Left ventricle myocardium inferior (tissue), 1 donor: ENCODE measurements at places on chromosomes 7 and 10.

- no peaks in the 10 kb centered on the region for H3K27me3 ChIP-seq
- H3K27ac ChIP-seq: no peak overlapping the region
- H3K4me1 ChIP-seq: peaks cover 18% of the 10 kb centered on the region
- no peak for DNase-seq
- H3K4me3 ChIP-seq: no peak overlapping the region
- H3K36me3 ChIP-seq: peaks cover 5% of the 10 kb centered on the region
Measured at GRCh38 chr10:94288361-94289101, 74.2 kb downstream of the NOC3L start.

- no peak overlapping the region for H3K27ac ChIP-seq
- H3K36me3 ChIP-seq: no peaks in the 10 kb centered on the region
- no peak overlapping the region for H3K4me3 ChIP-seq
- no peaks in the 10 kb centered on the region for H3K4me1 ChIP-seq
- no peak for DNase-seq
Measured at GRCh38 chr7:67398916-67399315, 402.3 kb downstream of the TYW1 start.

GRCh38 chr10:93541402-93542357 lies 24.8 kb upstream of the FFAR4 start:
- peak overlapping the region; percentile 58 for H3K27ac ChIP-seq
- peaks cover 7% of the 10 kb centered on the region for H3K27me3 ChIP-seq
- peak; percentile 41 for DNase-seq
- peak overlapping the region; percentile 56 for H3K4me3 ChIP-seq
- peaks cover 11% of the 10 kb centered on the region for H3K4me1 ChIP-seq

GRCh38 chr7:101586078-101586905 lies 42.8 kb downstream of the MYL10 start:
- no peak overlapping the region for H3K4me3 ChIP-seq
- no peak overlapping the region for H3K27ac ChIP-seq

DNA sequence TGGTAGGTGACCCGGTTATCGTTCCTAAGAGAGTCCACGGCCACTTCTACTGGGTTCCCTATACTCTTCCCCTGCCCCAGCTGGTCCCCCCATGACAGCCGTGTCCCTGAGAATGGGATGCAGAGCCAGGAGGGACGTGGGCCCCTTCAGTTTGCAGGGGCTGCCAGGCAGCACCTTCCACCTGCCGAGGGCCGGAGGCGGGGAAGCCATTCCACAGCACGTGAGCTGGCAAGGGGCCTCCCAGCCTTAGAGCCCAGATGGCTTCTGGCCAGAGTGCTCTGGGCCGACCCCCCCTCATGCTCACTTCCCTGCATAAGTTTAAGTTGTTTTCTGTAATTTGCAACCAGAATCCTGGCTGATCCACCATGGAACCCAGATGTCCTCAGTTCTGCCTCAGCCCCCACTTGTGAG lies 39.0 kb downstream of the DIP2C start:
- H3K27ac ChIP-seq: peak overlapping the region; percentile 60
- no peaks in the 10 kb centered on the region for H3K27me3 ChIP-seq
- no peaks in the 10 kb centered on the region for H3K36me3 ChIP-seq
- H3K4me1 ChIP-seq: peaks cover 59% of the 10 kb centered on the region
- H3K4me3 ChIP-seq: peak overlapping the region; percentile 52

- no peak overlapping the region for H3K27ac ChIP-seq
- H3K36me3 ChIP-seq: no peaks in the 10 kb centered on the region
- H3K27me3 ChIP-seq: no peaks in the 10 kb centered on the region
- no peaks in the 10 kb centered on the region for H3K4me1 ChIP-seq
- DNase-seq: no peak
Measured at GRCh38 chr10:48946891-48947500, 7.4 kb upstream of the LRRC18 start.

DNA sequence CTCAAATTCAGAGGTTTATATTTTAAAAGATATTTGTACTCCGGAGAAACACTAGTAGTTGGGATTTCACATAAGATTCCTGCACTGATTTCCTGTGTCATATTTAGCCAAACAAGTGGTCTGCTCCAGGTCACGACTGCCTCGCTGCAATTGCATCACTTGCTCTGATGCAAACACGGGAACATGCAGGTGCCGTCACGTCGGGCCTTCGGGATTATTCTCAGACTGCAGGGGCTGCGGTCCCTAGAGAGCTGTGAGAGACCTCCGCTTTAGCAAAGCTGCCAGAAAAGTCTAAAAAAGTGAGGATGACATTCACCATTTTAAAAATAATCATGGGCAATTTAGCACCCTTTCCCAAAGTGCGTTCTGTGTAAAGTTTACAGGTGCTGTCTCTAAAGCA lies 93.5 kb upstream of the DDC start:
- H3K4me1 ChIP-seq: peaks cover 100% of the 10 kb centered on the region
- peak overlapping the region; percentile 90 for H3K27ac ChIP-seq
- no peak overlapping the region for H3K4me3 ChIP-seq
- no peak for DNase-seq
- H3K27me3 ChIP-seq: no peaks in the 10 kb centered on the region

DNA sequence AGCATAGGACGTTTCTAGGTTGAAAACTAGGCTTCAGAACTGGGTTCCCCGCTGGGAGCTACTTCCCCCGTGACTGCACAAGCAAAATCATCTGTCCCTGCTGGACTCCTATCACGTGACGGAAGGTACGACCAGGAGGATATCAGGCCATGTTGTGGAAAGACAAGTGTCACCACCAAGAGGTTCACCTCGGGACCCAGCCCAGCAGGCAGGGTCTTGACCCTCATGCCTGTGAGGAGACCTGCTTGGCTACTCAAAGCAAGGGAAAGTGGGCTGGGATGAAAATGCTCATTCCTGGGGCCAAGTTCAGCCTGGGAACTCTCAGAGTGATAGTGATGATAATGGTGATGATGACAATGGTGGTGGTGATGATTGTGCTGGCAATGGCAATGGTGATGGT lies 32.3 kb upstream of the DPYSL4 start:
- no peak overlapping the region for H3K4me3 ChIP-seq
- no peaks in the 10 kb centered on the region for H3K27me3 ChIP-seq
- DNase-seq: no peak
- H3K4me1 ChIP-seq: no peaks in the 10 kb centered on the region
- H3K36me3 ChIP-seq: peaks cover 6% of the 10 kb centered on the region
- H3K27ac ChIP-seq: no peak overlapping the region

GRCh38 chr10:76921383-76922010 lies 716.1 kb downstream of the KCNMA1 start:
- H3K27me3 ChIP-seq: no peaks in the 10 kb centered on the region
- no peaks in the 10 kb centered on the region for H3K4me1 ChIP-seq
- no peaks in the 10 kb centered on the region for H3K36me3 ChIP-seq
- DNase-seq: no peak

DNA sequence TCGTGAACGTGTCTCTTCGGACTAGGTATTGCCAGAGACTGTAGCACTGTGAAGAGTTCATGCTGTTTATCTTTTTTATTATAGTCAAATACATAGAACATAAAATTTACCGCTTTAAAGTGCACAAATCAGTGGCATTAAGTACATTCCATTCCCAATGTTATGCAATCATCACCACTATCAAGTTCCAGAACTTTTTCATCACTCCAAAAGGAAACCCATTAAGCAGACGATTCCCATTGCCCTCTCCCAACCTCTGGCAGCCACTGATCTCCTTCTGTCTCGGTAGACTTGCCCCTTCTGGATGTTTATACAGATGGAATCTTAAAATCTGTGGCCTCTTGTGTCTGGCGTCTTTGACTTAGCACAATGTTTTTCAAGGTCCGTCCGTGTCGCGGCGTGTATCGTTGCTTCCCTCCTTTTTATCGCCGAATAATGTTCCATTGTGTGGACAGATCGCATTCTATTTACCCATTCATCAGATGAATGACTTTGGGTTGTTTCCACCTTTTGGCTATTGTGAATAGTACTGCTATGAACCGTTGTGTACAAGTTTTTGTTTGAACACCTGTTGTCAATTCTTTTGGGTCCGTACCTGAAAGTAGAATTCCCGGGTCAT lies 2.7 kb downstream of the PROSER2 start:
- H3K4me3 ChIP-seq: no peak overlapping the region
- peaks cover 20% of the 10 kb centered on the region for H3K27me3 ChIP-seq
- H3K4me1 ChIP-seq: peaks cover 20% of the 10 kb centered on the region
- no peak overlapping the region for H3K27ac ChIP-seq
- no peaks in the 10 kb centered on the region for H3K36me3 ChIP-seq

- DNase-seq: peak; percentile 67
- H3K27ac ChIP-seq: peak overlapping the region; percentile 77
- peaks cover 46% of the 10 kb centered on the region for H3K4me1 ChIP-seq
- peaks cover 18% of the 10 kb centered on the region for H3K36me3 ChIP-seq
- H3K27me3 ChIP-seq: no peaks in the 10 kb centered on the region
Measured at GRCh38 chr7:1713502-1714484, 43.7 kb downstream of the ELFN1 start.

DNA sequence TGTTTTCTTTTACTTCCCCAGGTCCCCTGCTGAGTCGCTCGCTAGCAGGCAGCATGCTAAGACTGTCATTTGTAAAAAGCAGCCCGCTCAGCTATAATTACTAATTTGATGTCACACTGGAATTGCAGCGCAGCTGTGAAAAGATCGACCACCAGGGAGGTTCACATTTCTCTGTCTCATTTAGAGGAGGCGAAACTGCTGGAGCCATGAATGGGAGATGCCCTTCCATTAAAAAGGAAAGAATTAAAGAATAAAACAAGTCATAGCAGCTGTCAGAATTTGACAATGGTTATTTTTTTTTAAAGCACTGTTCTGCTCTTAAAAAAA lies 153.5 kb downstream of the PIP4K2A start:
- no peaks in the 10 kb centered on the region for H3K4me1 ChIP-seq
- H3K27ac ChIP-seq: no peak overlapping the region
- H3K27me3 ChIP-seq: no peaks in the 10 kb centered on the region

GRCh38 chr7:8154272-8154671 lies 107.7 kb downstream of the ICA1 start:
- no peak overlapping the region for H3K27ac ChIP-seq
- no peaks in the 10 kb centered on the region for H3K4me1 ChIP-seq
- H3K27me3 ChIP-seq: no peaks in the 10 kb centered on the region
- no peak overlapping the region for H3K4me3 ChIP-seq

GRCh38 chr7:41110186-41110585 lies 592.7 kb downstream of the INHBA start:
- no peaks in the 10 kb centered on the region for H3K4me1 ChIP-seq
- no peak for DNase-seq
- H3K27me3 ChIP-seq: no peaks in the 10 kb centered on the region
- H3K36me3 ChIP-seq: no peaks in the 10 kb centered on the region
- H3K27ac ChIP-seq: no peak overlapping the region

DNA sequence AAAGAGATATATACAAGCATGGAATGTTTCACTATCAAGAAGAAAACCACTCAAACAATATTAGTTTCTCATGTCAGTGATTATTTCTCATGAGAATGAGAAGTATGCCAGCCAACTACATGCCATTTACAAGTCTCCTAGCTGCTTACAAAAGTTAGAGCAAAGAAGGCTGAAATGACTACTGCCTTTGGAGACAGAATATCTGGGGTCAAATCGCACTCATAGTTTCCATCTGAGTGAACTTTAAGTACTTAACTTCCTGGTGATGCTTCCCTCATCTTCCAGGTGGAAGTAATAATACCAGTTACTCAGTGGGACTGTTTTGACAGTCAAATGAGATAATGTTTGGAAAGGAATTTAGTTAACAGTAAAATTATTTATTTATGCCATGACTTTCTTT lies 42.0 kb upstream of the RHOBTB1 start:
- DNase-seq: no peak
- H3K27me3 ChIP-seq: no peaks in the 10 kb centered on the region
- H3K27ac ChIP-seq: no peak overlapping the region
- no peaks in the 10 kb centered on the region for H3K36me3 ChIP-seq
- peaks cover 4% of the 10 kb centered on the region for H3K4me1 ChIP-seq
- no peak overlapping the region for H3K4me3 ChIP-seq

- no peaks in the 10 kb centered on the region for H3K36me3 ChIP-seq
- H3K27me3 ChIP-seq: no peaks in the 10 kb centered on the region
- no peak overlapping the region for H3K27ac ChIP-seq
- DNase-seq: no peak
- H3K4me1 ChIP-seq: no peaks in the 10 kb centered on the region
Measured at GRCh38 chr7:133910761-133911160, 216.4 kb upstream of the LRGUK start.

DNA sequence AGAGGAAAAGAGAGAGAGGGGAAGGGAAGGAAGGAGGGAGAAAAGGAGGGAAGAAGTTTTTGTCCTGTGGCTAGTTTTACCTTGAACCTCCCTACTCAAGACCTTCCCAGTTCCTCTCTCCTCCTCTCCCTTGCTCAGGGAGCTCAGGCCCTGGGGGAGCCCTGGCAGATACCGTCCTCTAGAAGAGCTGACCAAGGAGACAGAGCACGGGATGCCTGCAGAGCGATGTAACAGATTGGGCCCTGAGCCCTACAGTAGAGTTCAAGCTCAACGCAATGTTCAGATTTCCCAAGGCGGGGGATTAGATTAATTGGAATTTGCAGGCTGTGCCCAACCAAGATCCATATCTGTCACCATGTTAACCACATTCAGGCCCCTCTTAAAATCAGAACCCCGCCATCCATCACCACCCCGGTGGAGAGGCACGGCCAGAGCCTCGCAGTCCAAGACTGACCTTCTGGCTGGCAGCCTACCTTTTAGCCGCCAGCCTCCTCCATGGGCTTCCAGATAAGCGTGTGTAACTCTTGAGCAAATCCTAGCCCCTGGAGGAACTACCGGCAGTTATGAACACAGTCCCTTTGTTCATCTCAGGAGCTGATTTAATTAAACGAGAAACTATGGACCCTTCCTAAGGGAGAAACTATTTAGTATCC lies 70.6 kb downstream of the KCNMA1 start:
- no peak for DNase-seq
- H3K4me1 ChIP-seq: no peaks in the 10 kb centered on the region
- peaks cover 59% of the 10 kb centered on the region for H3K27me3 ChIP-seq
- H3K36me3 ChIP-seq: no peaks in the 10 kb centered on the region
- H3K27ac ChIP-seq: no peak overlapping the region

DNA sequence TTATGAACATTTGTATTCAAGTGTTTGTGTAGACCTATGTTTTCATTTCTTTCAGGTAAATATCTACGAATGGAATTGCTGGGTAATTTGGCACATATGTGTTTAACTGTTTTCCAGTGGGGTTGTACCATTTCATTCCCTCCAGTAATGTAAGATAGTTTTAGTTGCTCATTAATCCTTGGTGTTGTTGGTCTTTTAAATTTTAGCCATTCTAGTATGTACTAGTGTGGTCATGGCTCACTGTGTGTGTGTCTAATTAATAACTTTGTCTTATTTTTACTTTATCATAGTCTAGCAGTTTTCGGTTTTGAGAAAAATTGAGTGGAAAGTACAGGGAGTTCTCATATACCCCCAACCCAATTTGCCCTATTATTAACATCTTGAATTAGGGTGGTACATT lies 278.8 kb downstream of the CAMK1D start:
- no peak overlapping the region for H3K27ac ChIP-seq
- H3K36me3 ChIP-seq: no peaks in the 10 kb centered on the region
- DNase-seq: no peak
- no peak overlapping the region for H3K4me3 ChIP-seq
- no peaks in the 10 kb centered on the region for H3K27me3 ChIP-seq
- H3K4me1 ChIP-seq: peaks cover 5% of the 10 kb centered on the region

GRCh38 chr10:119189811-119190282 lies 11.2 kb upstream of the PRDX3 start:
- no peaks in the 10 kb centered on the region for H3K4me1 ChIP-seq
- no peak overlapping the region for H3K27ac ChIP-seq
- H3K4me3 ChIP-seq: no peak overlapping the region
- no peak for DNase-seq
- H3K36me3 ChIP-seq: no peaks in the 10 kb centered on the region
- no peaks in the 10 kb centered on the region for H3K27me3 ChIP-seq
